Left cardiac atrium (tissue), 4 donors: ENCODE measurements at places on chromosomes 2 and 18. TPM values are rescaled to one million over a fixed set of nuclear protein-coding genes. Genes with fewer than 3 reads are reported as not detected.

GRCh38 chr18:31401156-31402025 lies 24.8 kb downstream of the DSG4 start:
- DNase-seq = no peak

DNA sequence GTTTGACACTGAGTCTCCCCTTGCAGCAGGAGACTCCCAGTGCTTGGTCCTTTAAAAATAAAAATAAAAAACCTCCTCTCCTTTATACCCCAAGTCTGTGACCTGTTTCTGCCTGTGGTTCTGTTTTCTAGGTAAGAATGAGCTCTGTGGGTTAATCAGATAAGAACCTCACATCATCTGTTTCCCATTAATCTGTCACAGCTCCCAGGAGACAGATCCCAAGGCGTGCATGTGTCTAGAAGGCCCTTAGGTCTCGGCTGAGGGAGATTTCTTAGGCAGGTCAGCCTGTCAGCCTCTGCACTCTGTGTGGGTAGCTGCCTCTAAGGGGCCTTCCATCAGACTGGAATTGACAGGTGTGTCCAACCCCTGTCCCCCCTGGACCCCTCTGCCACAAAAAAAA lies 80.7 kb downstream of the FHOD3 start:
- no peak for DNase-seq

GRCh38 chr2:55885127-55885943 lies 38.2 kb downstream of the EFEMP1 start:
- no peak for DNase-seq

DNA sequence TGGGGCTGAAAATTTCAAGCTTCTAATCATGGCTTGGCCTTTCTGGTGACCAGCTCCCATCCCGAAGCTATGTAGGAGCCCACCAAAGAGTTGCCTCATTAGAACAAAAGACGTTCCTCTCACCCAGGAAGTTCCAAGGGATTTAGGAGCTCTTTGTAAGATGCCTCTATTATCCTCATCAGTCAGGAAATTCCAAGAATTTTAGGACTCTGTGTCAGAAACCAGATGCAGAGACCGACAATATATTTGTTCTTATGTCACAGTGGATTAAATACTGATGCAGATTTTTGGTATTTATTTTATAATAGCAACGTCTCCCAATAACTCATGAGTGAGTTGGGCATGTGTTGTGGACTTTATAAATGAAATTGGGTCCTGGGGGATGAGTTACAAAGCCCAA lies 91.8 kb upstream of the SKOR2 start:
- no peak for DNase-seq

DNA sequence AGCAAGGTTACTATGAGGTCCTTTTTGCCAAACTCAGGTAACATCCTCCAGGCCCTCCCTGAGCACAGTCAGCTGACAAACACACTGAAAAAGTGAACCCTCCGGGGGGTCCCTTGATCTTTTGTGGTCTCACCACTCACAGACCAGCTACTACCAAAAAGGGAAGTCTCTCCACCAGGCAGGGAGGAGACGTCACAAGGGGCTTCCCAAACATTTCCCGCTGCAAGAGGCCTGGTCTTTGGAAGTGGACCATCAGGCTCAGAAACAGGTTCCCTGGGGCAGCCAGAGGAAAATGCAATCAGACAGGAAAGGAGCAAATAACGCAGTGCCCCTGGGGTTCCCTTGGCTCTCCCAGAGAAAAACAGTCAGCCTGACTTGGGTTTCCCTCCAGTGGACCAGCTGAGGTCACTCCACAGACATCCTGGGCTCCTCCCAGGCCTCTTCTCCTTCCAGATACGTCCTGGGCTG lies 38.7 kb upstream of the POMC start:
- DNase-seq = no peak

The SLC38A11 gene
- total RNA-seq = 0.71 TPM

The SP140L gene
- total RNA-seq = 7.9 TPM

The YES1 gene
- total RNA-seq = 32.6 TPM

The SPP2 gene
- total RNA-seq = not detected

The CD226 gene
- 0.97 TPM for total RNA-seq

The CNGA3 gene
- total RNA-seq = not detected
